ENCODE measurements at places on chromosomes 5 and 9.
A peak's percentile ranks its signal among the peaks of the same experiment; 100 is the strongest.

GRCh38 chr5:18281947-18282581 is 647.8 kb downstream of the TAF11L14 start:
- DNase-seq = peak; percentile 61

GRCh38 chr5:177089127-177089526 is 2.4 kb downstream of the FGFR4 start:
- no peak for DNase-seq

DNA sequence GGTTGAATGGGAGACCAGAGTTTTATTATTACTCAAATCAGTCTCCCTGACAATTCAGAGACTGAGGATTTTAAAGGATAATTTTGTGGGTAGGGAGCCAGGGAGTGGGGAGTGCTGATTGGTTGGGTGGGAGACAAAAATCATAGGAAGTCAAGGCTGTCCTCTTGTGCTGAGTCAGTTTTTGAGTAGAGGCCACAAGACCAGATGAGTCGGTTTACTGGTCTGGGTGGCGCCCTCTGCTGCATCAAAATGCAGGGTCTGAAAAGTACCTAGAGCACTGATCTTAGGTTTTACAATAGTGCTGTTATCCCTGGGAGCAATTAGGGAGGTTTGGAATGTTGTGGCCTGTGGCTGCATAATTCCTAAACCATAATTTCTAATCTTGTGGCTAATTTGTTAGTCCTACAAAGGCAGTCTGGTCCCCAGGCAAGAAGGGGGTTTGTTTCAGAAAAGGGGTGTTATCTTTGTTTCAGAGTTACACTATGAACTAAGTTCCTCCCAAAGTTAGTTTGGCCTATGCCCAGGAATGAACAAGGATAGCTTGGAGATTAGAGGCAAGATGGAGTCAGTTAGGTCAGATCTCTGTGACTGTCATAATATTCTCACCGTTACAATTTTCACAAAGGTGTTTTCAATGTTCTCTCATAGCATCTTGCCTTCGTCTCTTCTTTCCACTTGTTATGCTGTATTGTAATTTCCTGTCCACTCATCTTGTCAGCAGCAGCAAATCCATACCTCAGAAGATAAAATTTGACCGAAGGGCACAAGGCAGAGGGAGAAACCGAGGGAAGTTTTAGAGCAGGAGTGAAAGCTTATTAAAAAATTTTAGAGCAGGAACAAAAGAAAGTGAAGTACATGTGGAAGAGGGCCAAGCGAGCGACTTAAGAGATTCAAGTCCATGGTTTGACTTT is 59.2 kb upstream of the CLINT1 start:
- peak; percentile 85 for DNase-seq

DNA sequence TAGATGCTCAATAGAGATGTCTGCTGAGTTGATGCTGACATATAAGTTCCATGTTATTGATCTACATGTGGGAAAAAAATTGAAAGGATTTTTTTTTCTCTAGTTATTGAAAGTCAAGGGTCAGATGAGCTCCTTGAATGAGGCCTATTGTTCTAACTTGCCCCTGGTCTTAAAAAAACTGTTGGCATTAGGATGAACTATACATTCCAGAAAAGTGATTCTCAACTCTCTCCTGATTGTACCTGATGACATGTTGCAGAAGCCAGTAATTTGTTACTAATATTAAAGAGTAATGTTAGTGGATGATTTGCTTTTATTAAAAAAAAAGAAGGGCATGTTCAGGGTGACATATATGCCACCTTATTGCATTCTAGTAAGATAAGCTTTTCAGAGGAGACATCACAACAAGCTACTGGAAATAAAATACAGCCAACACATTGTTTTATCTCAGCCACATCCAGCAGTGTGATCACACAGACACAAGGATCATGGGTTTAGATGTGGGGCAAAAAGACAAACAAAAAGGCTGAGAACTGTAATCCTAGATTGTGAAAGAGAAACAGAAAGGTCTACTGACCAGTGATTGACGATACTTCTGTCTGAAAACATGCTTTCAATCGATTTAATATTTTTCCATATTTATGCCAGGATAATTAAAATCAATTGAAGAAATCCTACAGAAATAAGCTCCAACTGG is 1314.1 kb upstream of the C9orf72 start:
- no peak for DNase-seq
